ENCODE measurements at places on chromosomes 11 and 22.

- no peak for DNase-seq
These were observed 161.8 kb downstream of the SOX6 start for GRCh38 chr11:16194566-16194965.

GRCh38 chr22:24973872-24974271, 21.4 kb downstream of the KIAA1671 start:
- no peak for DNase-seq

DNA sequence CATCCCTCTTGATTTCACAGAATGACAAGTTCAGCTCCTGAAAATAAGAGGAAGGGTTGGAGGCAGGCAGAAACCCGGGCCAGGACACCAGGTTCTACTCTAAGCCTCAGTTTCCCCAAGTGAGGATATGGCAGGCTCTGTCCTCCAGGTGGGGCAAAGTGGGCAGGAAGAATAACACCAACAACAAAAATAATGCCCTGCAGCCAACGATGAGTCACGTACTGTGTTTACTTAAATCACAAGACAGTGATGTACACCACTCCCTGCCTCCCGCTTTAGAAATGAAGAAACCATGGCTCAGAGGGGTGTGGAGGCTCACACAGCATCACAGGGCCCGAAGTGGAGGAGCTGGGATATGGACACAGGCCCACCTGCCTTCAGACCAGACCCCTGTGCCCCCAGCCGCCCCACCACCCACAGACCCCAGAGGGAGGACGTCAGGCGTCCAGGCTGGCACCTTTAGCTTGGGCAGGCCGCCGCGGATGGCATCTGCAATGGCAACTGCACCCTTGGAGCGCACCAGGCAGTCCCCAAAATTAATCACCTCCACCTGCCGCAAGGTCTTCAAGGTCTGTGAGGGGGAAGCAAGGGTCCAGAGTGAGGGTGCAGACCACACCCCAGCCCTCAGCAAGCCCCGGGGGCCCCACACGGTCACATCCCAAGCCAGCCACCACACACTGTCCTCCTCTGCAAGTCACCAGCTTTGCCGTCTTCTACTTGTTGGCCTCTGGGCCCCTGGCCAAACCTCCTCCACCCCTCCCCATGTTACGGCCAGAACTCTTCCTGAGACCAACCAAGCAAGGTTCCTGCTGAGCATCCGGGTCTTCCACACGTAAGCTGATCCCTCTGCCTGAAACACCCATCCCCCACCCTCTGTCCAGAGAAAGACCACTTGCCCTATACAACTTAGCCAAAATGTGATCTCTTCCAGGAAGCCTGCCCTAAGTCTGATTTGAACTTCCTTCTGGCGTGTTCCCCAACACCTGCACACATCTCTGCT, 15.8 kb upstream of the CHADL start:
- DNase-seq = no peak

DNA sequence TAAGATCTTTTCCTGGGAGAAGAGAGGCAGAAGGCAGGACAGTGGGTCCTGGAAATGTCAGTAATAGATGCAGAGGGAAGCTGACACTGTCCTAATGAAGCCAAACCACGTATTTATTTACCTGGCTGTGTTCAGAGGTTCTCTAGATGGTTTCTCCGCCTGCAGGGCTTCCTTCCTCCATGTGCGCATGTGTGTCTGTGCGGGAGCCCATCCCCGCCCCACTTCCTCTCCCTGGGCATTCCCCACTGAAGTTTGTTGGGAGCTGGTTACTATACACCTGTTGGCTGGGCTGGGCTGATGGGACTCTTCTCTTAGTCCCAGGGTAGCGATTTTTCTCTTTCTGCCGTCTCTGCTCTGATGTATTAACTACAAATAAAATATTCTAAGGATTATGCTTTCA, 204.9 kb upstream of the TBCEL start:
- no peak for DNase-seq
